HCEC 1CT (cell line): ENCODE measurements at places on chromosomes 3 and 15.

GRCh38 chr3:50359760-50360110 lies 414 bp upstream of the TMEM115 start:
- no peak for DNase-seq

- DNase-seq: peak; percentile 74
Measured at GRCh38 chr3:16550676-16551341, 37.3 kb upstream of the RFTN1 start.

GRCh38 chr15:51869060-51869421 lies 39.6 kb downstream of the TMOD3 start:
- peak; percentile 85 for DNase-seq

DNA sequence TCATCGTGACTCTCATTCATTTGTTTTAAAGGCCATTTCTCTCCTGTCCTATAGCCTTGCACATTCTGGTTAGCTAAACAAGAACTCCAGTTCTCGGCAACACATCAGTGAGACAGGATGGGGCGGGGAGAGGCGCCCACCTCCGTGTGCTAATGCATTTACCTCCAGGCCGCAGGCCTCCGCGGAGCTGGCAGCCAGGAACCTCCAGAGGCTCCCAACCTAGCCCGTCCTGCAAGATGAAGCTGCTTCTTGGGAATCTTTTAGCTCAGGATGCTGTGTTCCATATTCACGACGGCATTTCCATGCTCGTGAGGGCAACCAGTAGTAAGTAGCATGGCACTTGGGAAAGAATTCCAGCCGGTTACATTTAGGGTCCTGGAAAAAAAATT lies 47.9 kb downstream of the RGMA start:
- no peak for DNase-seq

GRCh38 chr3:122258757-122259371 lies 66.2 kb upstream of the CSTA start:
- peak; percentile 56 for DNase-seq

DNA sequence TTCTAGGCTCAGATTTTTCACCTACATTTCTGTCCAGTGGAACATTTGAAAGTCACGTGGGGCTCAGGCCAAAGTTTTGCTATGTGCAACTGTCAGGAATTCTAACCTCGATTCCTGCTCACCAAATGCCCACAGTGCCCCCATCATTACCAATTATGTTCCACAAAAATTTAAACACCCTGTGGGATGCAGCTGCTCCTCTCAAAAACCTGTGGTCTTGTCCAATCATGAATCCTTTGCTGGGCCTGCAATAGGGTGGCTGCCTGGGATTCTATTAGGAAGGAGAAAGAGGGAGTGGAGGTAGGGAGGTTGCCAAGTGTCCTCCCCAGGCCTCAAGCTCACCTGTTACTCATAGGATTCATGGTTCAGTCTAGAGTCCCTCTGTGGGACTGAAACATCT lies 68.1 kb downstream of the RHCG start:
- DNase-seq: no peak

GRCh38 chr15:26720546-26720945 lies 52.3 kb downstream of the GABRB3 start:
- DNase-seq: no peak

DNA sequence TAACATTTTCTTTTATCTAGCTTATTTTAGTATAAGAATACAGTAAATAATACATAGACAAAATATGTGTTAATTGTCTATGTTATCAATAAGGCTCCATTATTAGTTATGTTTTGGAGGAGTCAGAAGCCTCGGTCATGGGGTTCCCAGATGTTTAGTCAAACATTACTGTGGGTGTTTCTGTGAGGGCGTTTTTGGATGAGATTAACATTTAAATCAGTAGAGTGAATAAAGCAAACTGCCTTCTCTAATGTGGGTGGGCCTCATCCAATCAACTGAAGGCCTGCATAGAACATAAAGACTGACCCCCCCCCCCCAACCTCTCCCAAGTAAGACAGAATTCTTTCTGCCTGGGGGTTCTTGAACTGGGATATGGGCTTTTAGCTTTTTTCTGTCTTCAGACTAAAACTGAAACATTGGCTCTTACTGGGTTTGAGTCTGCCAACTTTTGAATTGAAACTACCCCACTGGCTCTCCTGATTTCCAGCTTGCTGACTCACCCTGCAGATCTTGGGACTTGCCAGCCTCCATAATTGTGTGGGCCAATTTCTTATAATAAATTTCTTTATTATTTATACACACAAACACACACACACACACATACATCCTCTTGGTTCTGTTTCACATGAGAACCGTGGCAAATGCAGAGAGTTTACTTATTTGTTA lies 192.0 kb downstream of the TPRG1 start:
- no peak for DNase-seq

- no peak for DNase-seq
Measured at GRCh38 chr15:66956672-66957430, 108.6 kb upstream of the SMAD3 start.

DNA sequence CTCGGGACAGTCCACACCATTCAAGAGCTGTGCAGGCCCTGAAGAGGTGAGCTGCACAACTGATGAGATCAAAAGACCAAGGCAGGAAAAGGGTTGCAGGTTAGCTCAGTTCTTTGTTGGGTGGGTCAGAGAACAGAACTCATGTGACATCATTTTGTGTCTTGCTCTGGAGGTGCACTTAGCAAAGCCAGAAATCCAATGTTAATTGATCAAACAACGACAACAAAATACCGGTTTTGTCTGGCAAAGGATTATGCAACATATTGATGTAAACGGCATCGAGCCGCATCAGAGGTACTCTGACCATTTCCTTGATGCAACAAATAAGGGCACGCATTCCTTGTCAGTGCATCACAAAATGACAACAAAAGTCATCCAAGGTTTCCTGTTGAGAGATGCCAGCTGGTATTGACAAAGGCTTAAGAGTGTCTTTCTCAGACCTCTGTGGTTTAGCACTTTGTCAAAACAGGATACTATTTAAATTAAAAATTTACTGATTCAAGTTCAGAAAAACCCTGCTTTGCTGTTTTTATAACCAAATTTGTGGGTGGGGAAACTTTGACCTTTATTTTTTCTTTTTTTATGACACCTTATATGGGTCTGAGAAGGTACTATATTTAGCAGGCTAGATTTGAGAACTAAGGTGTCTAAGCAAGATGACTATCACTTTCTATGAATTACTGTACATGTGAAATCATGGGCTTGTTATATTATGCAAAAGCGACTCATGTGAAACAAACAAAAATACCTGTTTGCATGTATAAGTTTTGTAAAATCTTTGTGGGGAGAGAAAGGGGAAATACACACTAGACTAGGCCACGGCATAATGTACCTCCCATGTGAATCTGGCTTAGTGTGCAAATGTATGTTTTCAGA lies 496.1 kb downstream of the FOXP1 start:
- DNase-seq: peak; percentile 92

- DNase-seq: no peak
Measured at GRCh38 chr3:104367000-104367399, 999.7 kb upstream of the ALCAM start.

DNA sequence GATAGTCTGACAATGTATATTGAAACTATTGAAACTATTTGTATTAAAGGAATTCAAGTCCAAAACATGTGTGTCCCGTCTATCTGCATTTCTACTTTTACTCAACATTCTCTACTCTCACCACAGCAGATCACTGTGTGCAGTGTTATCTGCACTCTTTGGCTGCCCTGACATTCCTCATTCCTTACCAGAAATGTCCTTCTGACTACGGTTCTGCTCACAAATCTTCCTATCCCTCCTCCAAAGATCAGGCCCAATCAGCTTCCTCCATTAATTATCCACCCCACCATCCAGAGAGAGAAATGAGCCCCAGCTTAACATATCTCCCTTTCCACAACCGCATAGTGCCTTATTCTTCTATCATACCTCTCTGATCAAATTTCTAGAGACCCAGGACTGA lies 94.7 kb downstream of the TBL1XR1 start:
- DNase-seq: no peak

DNA sequence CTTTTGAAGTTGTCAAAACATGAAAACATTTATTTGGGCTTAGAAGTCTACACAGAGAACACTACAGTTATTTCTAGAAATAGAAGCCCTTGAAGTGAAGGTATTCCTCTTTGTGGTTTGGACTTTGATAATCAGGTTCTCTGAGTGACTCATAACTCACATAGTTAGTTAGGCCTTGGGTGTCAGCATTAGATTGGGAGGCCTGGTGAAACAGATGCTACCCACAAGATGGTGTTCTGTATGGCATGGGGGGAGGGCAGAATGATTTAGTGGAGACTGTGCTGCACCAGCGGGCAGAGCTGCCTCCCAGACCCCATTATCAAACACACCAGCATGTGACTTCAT lies 108.9 kb upstream of the ETV5 start:
- DNase-seq: no peak

- DNase-seq: no peak
Measured at GRCh38 chr3:48247401-48247811, 6.5 kb downstream of the ZNF589 start.

DNA sequence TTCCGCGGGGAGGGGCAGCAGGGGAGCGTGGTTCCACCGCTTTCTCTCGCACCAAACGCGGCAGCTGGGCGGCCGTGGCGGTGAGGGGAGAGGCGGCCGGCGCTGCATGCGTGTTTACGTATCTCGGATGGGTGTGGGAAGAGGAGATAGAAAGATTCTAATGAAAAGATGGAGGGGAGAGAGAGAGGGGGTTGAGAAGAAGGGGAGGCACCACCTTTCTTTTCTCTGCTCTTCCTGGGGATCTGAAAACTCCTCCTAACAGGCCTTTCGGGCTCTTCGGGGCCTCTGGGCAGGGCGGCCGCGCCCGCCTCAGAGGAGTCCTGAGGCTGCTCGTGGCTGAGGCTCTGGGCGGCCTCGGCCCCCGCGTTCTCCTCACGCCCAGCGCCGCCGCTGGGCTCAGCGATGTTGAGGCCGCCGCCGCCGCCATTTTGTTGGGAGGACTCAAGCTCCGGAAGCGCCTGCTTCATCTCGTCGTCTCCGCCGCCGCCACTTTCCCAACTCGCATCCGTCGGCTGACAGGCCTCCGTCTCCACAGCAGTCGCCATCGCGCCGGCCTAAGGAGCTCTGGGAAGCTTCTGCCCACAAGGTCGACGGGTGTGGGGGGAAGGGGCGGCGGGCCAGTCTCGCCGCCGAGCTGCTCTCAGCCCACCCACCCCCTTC lies 473 bp downstream of the TASOR start:
- DNase-seq: peak; percentile 78

GRCh38 chr15:25514522-25514921 lies 75.7 kb upstream of the UBE3A start:
- no peak for DNase-seq

DNA sequence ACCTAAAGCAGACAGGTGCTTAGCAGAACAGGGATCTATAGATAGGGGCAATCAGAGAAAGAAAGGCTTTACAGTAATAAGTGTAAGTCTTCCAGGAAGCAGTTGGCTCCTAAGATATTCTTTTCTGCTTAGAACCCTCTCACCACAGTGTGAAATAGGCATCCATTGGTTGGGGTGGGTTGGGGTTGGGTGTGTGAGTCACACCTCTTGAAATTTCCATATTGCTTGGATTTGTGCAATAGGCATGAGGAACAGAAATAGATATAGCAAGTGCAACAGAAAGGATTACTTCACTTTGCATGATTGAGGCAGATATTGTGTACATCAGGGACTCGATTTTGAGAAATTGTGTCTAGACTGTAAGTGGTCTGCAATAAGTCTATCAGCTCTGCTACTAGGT lies 200.1 kb upstream of the GAP43 start:
- no peak for DNase-seq

DNA sequence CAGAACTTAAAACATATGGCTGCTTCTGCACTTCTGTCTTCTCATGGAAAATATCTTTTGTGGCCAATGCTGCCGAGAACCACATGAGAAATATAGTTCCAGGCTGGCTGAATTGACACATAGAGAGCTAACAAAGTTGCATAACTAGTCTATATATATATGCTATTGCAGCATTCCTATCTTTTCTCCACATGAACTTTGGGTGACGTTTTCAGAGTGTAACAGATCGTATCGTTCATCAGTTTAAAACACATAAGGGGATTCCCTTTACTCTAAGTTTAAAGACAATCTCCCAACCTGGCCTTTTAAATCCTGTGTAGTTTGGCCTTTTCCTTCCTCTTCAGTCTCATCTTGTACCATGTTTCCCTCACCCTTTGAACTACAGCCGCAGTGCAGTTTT lies 394.2 kb upstream of the CBLB start:
- DNase-seq: no peak

DNA sequence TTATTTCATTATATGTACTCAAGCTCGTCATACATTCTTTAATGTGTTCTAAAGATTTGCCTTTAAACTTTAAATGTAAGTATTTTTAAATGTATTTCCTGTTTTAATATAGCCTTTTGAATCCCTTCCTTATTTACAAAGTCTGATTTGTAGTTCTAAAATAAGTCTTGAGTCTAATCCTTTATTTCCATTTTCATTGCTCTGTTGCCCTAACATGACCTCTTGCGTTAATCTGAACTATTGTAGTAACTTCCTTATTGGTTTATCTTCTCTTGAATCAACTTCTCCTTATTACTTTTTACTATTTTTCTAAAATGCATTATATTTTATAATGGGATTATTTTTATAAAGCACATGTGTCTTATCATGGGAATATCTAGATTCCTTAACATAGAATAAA lies 24.0 kb downstream of the KNL1 start:
- DNase-seq: no peak

DNA sequence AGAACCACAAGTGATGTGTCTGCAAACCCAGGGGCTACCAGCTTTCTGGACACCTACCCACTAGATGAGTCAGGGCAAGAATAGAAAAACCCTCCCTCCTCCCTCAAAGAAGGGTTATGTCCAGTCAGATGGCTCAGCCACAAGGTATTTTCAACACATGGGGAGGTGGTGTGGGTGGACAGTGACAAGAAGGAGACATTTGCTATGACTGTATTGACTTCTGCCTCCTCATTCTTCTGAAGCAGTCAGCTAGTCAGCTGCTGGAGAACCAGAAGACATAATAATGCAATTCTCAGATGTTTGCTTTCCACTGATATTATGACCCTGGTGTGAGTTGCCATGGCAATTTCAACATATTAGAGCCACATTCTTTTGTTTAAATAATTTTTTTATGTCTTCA lies 66.7 kb upstream of the GOLGA8B start:
- DNase-seq: peak; percentile 54

DNA sequence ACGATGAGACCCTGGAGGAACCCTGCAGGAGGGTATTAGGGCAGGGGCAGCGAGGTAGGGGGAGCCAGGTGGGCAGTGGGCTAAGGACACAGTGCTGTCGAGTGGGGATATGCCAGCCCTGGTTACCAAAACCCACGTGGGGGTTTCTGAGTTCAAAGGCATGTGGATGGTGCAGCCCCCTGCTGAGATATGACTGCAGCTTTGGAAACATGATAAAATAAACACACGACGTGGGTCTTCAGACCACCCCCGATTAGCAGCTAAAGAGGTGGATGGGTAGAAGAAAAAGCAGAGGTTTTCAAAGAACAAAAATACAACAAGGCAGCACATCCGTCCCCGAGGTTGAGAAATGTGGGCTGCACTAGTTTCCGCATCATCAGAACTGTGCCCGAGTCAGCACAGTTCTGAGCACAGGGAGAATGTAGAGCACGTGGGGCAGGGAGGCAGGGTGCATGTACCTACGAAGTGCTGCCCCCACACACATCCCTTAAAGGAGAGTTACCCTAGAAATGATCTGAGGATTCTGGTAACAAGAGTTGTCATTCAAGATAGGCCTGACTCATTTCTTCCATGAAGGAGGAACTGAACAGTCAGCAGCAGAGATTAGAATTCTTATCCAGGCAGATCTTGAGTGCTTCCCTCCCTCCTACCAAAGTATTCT lies 121.3 kb downstream of the RPLP1 start:
- peak; percentile 6 for DNase-seq
